Omental fat pad (tissue), 4 donors: ENCODE measurements at places on chromosomes 2 and 18. TPM values are rescaled to one million over a fixed set of nuclear protein-coding genes. Genes with fewer than 3 reads are reported as not detected.

The FEV gene
- total RNA-seq, result not detected

The SMC6 gene
- 12.4 TPM for total RNA-seq

The FOXD4L1 gene
- not detected for total RNA-seq

The ALLC gene
- not detected for total RNA-seq

The MC5R gene
- not detected for total RNA-seq

The CTNNA2 gene
- total RNA-seq, result not detected

The DNER gene
- 12.2 TPM for total RNA-seq

The TDRD15 gene
- not detected for total RNA-seq

The OR6B2 gene
- not detected for total RNA-seq

The CNRIP1 gene
- 40.8 TPM for total RNA-seq

The MORN2 gene
- 6.8 TPM for total RNA-seq

The ARMC9 gene
- total RNA-seq, result 4.9 TPM

The GAREM1 gene
- 12.2 TPM for total RNA-seq

The CRYGD gene
- total RNA-seq, result not detected

The ALPP gene
- total RNA-seq, result not detected

The SPP2 gene
- total RNA-seq, result not detected

The DYSF gene
- 70.5 TPM for total RNA-seq

The CEP76 gene
- 8.2 TPM for total RNA-seq

The RESP18 gene
- total RNA-seq, result not detected

The VWC2L gene
- total RNA-seq, result not detected

The THSD7B gene
- 1.4 TPM for total RNA-seq

The UGT1A7 gene
- not detected for total RNA-seq

The UGT1A9 gene
- total RNA-seq, result not detected

The TNFRSF11A gene
- 4.6 TPM for total RNA-seq

The PTPN18 gene
- 43.1 TPM for total RNA-seq

The PXDN gene
- 81.2 TPM for total RNA-seq

The KCNE4 gene
- 4.8 TPM for total RNA-seq

The CYTIP gene
- total RNA-seq, result 26.1 TPM

The FAM228A gene
- total RNA-seq, result 1.1 TPM

The TEX261 gene
- total RNA-seq, result 36.6 TPM

The NTSR2 gene
- not detected for total RNA-seq

The SLC9A2 gene
- total RNA-seq, result 0.16 TPM

The PKDCC gene
- 72.6 TPM for total RNA-seq

The EVX2 gene
- not detected for total RNA-seq

The DSG1 gene
- 0.19 TPM for total RNA-seq

The RAD51AP2 gene
- total RNA-seq, result not detected

The POTEJ gene
- total RNA-seq, result not detected

The MYOM1 gene
- 2.6 TPM for total RNA-seq

The SERPINB11 gene
- total RNA-seq, result not detected

The IFIH1 gene
- 36.9 TPM for total RNA-seq

The SLC23A3 gene
- total RNA-seq, result 1.3 TPM

The CDC42EP3 gene
- 54.9 TPM for total RNA-seq

The UGT1A1 gene
- total RNA-seq, result not detected

The UNC80 gene
- not detected for total RNA-seq

The KCNK3 gene
- 1.6 TPM for total RNA-seq

The CREB1 gene
- total RNA-seq, result 38.2 TPM

The FAM237A gene
- not detected for total RNA-seq

The CACNB4 gene
- total RNA-seq, result 1.5 TPM

The FLACC1 gene
- 1.6 TPM for total RNA-seq

The PSMD14 gene
- total RNA-seq, result 36.3 TPM

The PLB1 gene
- 7.6 TPM for total RNA-seq

The UGT1A3 gene
- total RNA-seq, result not detected

The IL1A gene
- total RNA-seq, result not detected

The SPATA3 gene
- total RNA-seq, result not detected

The IL36G gene
- not detected for total RNA-seq
